ENCODE measurements at places on chromosomes 13 and 19. TPM values are rescaled to one million over a fixed set of nuclear protein-coding genes. Genes with fewer than 3 reads are reported as not detected.

VSTM1 gene
- not detected for total RNA-seq

OLFM2 gene
- total RNA-seq, result 17.3 TPM

OR7D2 gene
- not detected for total RNA-seq

ZNF43 gene
- 39.8 TPM for total RNA-seq

SERTM1 gene
- total RNA-seq, result not detected

LILRB5 gene
- 0.28 TPM for total RNA-seq

BEST2 gene
- not detected for total RNA-seq

LILRB2 gene
- 0.57 TPM for total RNA-seq

ZNF699 gene
- total RNA-seq, result 14.2 TPM

REEP6 gene
- total RNA-seq, result 2.2 TPM

HSPBP1 gene
- total RNA-seq, result 20.3 TPM

GGN gene
- total RNA-seq, result not detected

OR4F17 gene
- total RNA-seq, result not detected

- no peaks in the 10 kb centered on the region for H3K4me1 ChIP-seq
- peaks cover 3% of the 10 kb centered on the region for H3K27me3 ChIP-seq
- no peak for DNase-seq
- H3K36me3 ChIP-seq, result no peaks in the 10 kb centered on the region
- no peak overlapping the region for H3K27ac ChIP-seq
- H3K4me3 ChIP-seq, result no peak overlapping the region
Observed at GRCh38 chr13:43986421-43986981, 106.8 kb downstream of the LACC1 start.

DNA sequence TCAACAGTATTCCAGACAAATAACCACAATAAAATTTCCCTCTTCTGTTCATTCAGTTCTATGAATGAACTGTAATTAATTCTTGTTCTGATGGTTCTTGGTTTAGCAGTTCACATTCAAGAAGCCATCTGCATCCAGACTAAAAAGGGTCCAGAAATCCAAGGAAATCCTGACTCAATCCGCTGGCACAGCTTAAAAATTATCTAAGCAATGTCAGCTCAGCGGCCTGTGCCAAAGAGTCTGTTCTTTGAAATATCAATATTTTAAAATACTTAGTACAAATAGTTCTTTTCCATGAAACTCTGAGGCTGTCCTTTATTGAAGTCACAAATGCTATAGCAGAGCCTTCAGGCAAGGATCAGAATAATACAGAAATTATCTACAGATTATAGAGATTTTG lies 57.2 kb downstream of the DHRS12 start:
- no peaks in the 10 kb centered on the region for H3K27me3 ChIP-seq
- H3K4me1 ChIP-seq, result no peaks in the 10 kb centered on the region
- no peak overlapping the region for H3K4me3 ChIP-seq

DNA sequence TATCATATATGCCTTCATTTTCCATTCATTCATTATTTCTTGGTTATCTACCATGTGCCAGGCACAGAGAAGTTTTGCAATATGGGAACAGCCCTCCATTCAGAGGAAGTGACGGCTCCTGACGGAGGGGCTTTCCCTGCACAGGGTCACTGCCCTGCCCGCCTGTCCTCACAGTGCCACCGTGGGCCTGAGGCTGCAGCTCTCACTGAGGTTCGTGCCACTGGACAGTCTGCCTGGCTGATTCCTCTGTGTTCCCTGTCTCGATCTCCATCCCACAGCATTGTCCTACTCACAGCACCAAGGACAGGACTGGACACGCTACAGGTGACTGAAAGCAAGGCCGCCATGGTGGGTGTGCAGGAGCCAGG lies 92.7 kb downstream of the TSHZ3 start:
- H3K27ac ChIP-seq, result no peak overlapping the region
- DNase-seq, result no peak
- no peaks in the 10 kb centered on the region for H3K36me3 ChIP-seq
- H3K27me3 ChIP-seq, result peaks cover 12% of the 10 kb centered on the region
- H3K4me1 ChIP-seq, result peaks cover 5% of the 10 kb centered on the region

- H3K27me3 ChIP-seq, result no peaks in the 10 kb centered on the region
- no peaks in the 10 kb centered on the region for H3K4me1 ChIP-seq
- H3K36me3 ChIP-seq, result no peaks in the 10 kb centered on the region
- no peak for DNase-seq
- H3K27ac ChIP-seq, result no peak overlapping the region
Observed at GRCh38 chr13:56009418-56009817, 1131.3 kb upstream of the PRR20A start.

GRCh38 chr13:73715114-73715910 lies 418.9 kb downstream of the KLF12 start:
- peaks cover 42% of the 10 kb centered on the region for H3K4me1 ChIP-seq
- H3K4me3 ChIP-seq, result peak overlapping the region; percentile 67
- peak; percentile 37 for DNase-seq
- H3K27ac ChIP-seq, result peak overlapping the region; percentile 91

GRCh38 chr19:16820056-16820455 lies 9.1 kb upstream of the SIN3B start:
- no peak overlapping the region for H3K27ac ChIP-seq
- H3K4me3 ChIP-seq, result no peak overlapping the region
- no peak for DNase-seq
- peaks cover 6% of the 10 kb centered on the region for H3K27me3 ChIP-seq

DNA sequence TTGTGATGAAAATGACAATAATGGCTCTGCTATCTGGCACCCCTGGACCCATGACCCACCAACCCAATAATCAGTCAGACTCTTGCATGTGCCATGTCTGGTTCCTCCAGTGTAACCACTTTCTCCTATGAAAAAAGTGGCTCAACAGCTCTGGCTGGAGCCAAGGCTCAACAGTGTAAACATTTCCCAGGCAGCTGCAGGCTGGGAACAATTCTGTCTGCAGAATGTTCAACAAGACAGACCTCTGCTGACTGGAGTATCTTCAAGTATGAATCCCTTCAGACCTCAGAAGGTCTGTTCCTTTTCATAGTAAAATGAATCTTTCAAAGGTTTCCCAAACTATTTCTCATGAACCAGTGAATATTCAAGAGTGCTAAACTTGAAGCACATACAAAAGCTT lies 410.1 kb upstream of the HTR2A start:
- no peak for DNase-seq
- no peaks in the 10 kb centered on the region for H3K36me3 ChIP-seq
- H3K27ac ChIP-seq, result no peak overlapping the region
- no peak overlapping the region for H3K4me3 ChIP-seq
- no peaks in the 10 kb centered on the region for H3K27me3 ChIP-seq
- H3K4me1 ChIP-seq, result no peaks in the 10 kb centered on the region

GRCh38 chr13:48014359-48014758 lies 13.3 kb upstream of the SUCLA2 start:
- H3K4me3 ChIP-seq, result no peak overlapping the region
- H3K4me1 ChIP-seq, result peaks cover 3% of the 10 kb centered on the region
- no peak for DNase-seq
- H3K27ac ChIP-seq, result no peak overlapping the region
- no peaks in the 10 kb centered on the region for H3K27me3 ChIP-seq

DNA sequence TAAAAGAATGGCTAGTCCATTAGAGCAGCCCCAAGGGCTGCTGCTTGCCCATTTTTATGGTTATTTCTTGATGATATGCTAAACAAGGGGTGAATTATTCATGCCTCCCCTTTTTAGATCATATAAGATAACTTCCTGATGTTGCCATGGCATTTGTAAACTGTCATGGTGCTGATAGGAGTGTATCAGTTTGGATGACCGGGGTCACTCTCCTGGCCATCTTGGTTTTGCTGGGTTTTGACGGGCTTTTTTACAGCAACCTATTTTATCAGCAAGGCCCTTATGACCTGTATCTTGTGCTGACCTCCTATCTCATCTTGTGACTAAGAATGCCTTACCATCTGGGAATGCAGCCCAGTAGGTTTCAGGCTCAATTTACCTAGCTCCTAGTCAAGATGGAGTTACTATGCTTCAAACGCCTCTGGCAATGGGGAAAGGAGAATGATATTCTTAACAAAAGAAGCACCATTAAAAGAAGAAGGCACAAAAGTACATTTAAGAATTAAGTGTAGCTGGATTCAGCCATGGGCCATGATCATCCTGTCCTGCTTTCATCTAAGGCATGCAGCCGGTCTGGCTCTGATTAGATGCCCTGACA lies 1156.0 kb downstream of the PCDH9 start:
- H3K36me3 ChIP-seq, result no peaks in the 10 kb centered on the region
- no peaks in the 10 kb centered on the region for H3K4me1 ChIP-seq
- H3K27me3 ChIP-seq, result no peaks in the 10 kb centered on the region
- no peak for DNase-seq
- H3K27ac ChIP-seq, result no peak overlapping the region
- H3K4me3 ChIP-seq, result no peak overlapping the region

DNA sequence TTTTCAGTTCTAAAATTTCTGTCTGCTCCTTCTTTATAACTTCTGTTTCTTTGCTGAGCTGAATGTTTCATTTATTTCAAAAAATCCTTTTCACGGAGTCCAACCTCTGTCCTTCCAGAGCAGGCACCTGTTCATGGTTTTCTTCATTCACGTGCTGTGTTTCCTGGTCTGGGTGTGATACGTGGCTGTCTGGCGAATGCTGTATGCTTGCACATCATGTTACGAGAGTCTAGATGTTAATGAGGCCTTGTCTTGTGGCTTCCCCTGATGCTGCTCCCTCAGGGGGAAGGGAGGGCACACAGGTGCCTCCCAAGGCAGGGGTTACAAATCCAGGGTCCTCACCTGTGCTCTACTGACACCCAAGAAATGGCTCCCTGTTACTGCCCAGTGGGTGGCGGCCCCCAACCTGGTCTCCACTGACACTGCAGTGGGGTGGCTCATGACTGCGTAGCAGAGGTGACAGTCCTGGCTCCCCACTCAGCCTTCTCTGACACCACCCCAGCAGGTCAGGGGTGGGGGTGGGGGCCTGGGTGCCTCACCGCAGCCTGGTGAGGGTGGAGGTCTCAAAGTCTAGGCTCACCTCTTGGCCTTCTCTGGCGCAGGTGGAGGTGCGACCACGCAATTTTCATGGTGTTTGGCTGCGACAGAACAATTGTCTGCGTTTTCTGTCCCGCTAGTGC lies 20.1 kb upstream of the RAB20 start:
- H3K27ac ChIP-seq, result no peak overlapping the region
- no peaks in the 10 kb centered on the region for H3K36me3 ChIP-seq
- peaks cover 49% of the 10 kb centered on the region for H3K27me3 ChIP-seq
- peaks cover 3% of the 10 kb centered on the region for H3K4me1 ChIP-seq
- no peak for DNase-seq
- no peak overlapping the region for H3K4me3 ChIP-seq

DNA sequence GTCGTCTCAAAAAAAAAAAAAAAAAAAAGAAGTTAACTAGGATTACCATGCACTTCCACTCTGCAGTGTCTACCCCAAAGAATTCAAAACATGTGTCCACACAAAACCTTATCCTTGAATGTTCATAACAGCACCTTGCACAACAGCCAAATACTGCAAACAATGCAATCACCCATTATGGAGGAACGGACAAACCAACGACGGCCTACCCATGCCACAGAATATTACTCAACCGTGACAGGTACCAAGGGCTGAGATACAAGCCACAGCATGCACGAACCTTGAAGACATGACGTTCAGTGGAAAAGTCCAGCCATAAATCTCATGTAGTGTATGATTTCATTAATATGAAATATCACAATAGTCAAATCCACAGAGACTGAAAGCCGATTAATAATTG lies 3.0 kb upstream of the SHISA7 start:
- no peak for DNase-seq
- H3K4me3 ChIP-seq, result no peak overlapping the region
- peaks cover 10% of the 10 kb centered on the region for H3K4me1 ChIP-seq
- H3K36me3 ChIP-seq, result no peaks in the 10 kb centered on the region

DNA sequence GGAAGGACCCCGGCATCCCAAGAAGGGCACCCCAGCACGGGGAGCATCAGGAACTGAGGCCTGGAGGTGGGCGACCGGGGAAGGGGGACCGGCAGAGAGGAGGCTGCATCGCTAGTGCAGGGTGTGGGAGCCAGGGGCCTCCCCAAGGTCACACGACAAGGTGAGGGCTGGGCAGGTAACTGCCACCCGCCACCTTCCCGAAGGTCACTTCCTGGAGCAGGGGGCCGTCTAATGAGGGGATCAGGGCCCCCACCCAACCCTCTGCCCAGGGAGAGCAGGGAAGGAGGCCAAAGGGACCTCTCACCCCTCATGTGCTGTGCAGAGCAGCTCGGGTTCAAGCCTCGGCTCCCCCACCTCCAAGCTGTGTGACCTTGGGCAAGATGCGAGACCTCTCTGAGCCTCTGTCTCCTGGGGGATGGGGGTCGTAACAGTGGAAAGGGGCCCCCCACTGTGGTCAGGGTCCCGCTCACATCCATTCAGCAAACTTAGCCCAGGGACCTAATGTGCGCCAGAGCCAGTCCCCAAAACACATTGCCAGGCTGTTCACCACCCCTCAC lies 6.0 kb downstream of the ZBTB7A start:
- DNase-seq, result no peak
- peaks cover 17% of the 10 kb centered on the region for H3K36me3 ChIP-seq
- peaks cover 10% of the 10 kb centered on the region for H3K4me1 ChIP-seq
- no peaks in the 10 kb centered on the region for H3K27me3 ChIP-seq
- peak overlapping the region; percentile 48 for H3K4me3 ChIP-seq

DNA sequence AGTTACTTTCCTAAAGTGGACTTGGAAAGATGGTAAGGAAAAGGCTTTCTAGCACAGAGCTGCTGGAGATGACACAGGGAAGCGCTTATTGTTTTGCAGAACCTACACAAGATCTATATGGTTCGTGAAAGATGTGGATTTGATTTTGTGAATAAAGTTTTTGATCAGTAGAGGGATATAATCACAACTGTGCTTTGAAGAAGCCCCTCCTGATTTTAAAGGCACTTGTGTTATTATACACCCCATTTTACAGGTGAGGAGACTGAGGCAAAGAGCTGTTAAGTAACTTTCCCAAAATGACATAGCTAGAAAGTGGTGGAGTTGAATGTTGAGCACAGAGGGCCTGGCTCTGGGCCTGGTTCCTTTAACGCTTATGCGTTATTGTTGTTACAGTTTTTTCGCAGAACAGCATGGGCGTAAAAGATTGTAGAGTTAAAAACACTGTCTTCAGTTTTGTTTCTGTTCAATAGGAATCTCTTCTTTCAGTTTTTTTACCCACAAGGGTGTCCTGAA lies 1.4 kb downstream of the TDRD3 start:
- H3K27me3 ChIP-seq, result peaks cover 3% of the 10 kb centered on the region
- H3K27ac ChIP-seq, result peak overlapping the region; percentile 97
- peaks cover 23% of the 10 kb centered on the region for H3K4me1 ChIP-seq

GRCh38 chr13:25581351-25581750 lies 209.6 kb downstream of the ATP8A2 start:
- H3K4me3 ChIP-seq, result no peak overlapping the region
- H3K4me1 ChIP-seq, result no peaks in the 10 kb centered on the region
- DNase-seq, result no peak
- H3K36me3 ChIP-seq, result no peaks in the 10 kb centered on the region
- peaks cover 17% of the 10 kb centered on the region for H3K27me3 ChIP-seq
- no peak overlapping the region for H3K27ac ChIP-seq

DNA sequence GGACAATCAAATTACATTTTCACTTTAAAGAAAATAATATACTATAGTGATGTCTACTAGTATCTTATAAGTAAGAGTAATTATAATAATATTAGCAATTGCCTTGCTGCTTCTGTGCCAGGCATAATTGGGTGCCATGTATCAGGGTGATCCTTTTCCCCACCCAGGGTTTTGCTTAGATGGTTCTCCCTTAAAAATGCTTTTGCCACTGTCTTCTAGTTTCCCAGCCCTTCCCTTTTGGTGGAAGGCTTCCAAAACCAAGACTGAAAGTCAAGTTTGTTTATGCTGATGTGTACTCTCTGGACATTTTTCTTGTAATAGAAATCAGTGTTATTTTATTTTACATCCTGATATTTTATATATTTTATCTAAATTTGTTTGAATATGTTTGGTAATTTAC lies 77.8 kb downstream of the ITGBL1 start:
- H3K27ac ChIP-seq, result no peak overlapping the region
- DNase-seq, result no peak
- H3K4me1 ChIP-seq, result peaks cover 2% of the 10 kb centered on the region
- peaks cover 21% of the 10 kb centered on the region for H3K27me3 ChIP-seq
- no peak overlapping the region for H3K4me3 ChIP-seq
- H3K36me3 ChIP-seq, result no peaks in the 10 kb centered on the region
